ENCODE measurements at places on chromosomes 5 and 9.

DNA sequence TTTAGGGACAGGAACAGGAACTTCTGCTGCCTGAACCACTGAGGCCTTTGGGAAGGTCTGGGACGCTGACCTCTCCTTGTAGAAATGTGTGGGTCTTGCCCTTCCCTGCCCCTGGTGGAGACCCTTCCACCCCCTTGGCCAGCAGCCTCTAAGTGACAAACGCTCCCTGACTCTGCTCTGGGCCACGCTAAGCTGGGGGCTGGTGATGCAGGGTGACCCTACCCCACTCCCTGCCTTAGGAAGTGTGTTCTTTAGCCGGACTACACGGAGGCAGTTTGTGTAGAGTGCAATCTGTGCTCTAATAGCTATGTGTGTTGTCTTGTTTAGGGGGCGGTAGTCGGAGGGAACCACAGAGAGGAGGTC is 123.0 kb downstream of the COL23A1 start:
- DNase-seq = no peak

- DNase-seq = peak; percentile 16
Measured at GRCh38 chr9:81848472-81848871, 79.8 kb upstream of the SPATA31D4 start.

- DNase-seq = no peak
Measured at GRCh38 chr9:109828254-109828653, 48.3 kb downstream of the PALM2AKAP2 start.

DNA sequence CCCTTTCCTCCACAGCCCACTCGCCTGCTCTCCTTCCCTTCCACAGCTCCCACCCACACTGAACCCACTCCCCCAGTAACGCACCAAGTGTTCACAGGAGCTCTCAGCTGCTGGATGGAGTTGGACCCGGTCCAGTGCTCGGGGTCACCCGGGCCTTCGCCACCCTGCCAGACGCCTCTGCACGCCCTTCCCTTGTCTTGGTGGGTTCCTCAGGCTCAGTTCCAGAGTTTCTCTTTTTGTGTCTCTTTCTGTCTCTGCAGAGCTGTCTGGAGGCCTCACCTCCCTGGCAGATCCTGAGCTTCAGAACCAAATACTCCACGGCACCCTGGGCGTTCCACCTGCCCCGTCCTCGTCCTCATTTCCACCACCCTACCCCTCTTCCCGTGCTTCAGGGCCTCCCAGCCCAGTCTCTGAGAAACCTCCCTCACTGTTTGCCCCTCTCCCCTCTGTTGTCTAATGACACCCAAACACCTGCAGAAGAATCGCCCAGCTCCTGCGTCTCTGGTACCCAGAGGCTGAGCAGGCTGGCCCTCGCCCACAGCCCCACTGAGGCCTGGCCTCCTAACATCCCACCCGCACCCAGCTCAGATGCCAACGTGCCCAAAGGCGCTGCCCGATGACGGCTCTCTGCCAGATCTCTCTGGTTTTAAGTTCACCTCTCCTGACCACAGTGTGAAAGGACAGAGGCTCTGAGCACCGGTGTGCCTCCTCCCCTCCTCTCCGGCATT is 74.3 kb downstream of the COL23A1 start:
- DNase-seq = no peak

DNA sequence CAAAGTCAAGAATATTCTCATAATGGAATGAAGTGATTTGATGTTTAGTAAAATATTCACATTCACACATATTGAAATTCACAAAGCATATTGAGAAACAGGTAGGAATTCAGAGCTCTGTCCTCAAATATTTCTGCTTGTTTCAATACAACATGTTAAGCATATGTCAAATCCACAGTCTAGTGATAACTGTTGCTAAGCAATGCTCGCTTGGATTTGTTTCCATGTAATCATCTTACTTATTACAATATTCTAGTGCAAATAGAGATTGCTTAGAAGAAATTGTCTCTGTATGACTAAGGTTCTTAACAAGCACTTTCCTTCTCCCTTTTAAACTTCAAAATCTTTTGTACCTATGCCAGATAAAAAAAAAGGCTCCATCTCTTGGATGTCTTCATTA is 995.7 kb downstream of the CDH18 start:
- DNase-seq = no peak
